ENCODE measurements at places on chromosomes 16 and 17. TPM values are rescaled to one million over a fixed set of nuclear protein-coding genes. Genes with fewer than 3 reads are reported as not detected.
A peak's percentile ranks its signal among the peaks of the same experiment; 100 is the strongest.

GRCh38 chr17:16929757-16930520 is 42.0 kb downstream of the TNFRSF13B start:
- H3K27ac ChIP-seq = no peak overlapping the region
- H3K4me1 ChIP-seq = no peaks in the 10 kb centered on the region
- H3K27me3 ChIP-seq = no peaks in the 10 kb centered on the region
- peak; percentile 19 for DNase-seq
- no peak overlapping the region for H3K4me3 ChIP-seq

DNA sequence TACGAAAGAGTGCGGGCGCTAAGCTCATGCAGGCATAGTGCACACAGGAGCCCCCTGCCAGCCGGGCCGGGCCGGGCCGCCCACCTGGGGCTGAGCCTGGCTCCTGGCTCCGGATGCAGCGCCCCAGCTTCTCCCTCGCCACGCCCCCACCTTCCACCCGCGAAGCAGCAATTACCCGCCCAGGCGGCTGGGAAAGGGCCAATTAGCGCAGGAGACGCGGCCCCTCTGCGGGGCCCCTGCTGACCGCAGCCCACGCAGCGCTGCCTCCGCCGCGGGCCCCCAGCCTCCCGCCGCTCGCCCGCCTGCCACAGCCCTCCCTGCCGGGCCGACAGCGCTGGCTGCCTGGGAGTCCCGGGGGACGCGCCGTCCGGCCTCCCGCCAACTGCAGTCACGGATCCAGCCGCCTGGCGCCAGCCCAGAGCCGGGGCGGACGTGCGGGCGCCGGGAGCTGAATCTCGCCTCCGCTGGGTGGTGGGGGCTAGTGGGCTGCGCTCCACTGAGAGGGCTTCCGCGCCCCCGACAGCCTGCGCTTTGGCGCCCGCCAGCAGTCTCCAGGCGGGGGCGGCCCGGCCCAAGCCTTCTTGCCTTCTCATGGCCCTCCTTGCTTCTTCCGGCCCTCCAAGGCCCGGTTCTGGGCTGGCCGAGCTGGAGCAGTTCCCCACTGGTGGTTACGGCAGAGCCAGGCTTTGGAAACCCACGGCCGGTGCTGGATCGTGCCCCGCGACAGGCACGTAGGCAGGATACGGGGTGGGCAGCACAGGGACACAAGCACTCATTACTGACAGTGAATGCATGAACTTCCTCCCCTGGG is 14.9 kb upstream of the CBFB start:
- peaks cover 6% of the 10 kb centered on the region for H3K27me3 ChIP-seq
- H3K27ac ChIP-seq = peak overlapping the region; percentile 50
- H3K4me3 ChIP-seq = peak overlapping the region; percentile 59

- H3K27ac ChIP-seq = peak overlapping the region; percentile 73
- peaks cover 10% of the 10 kb centered on the region for H3K4me1 ChIP-seq
- H3K27me3 ChIP-seq = no peaks in the 10 kb centered on the region
- no peaks in the 10 kb centered on the region for H3K36me3 ChIP-seq
Observed at GRCh38 chr17:15462976-15463772, 4.2 kb downstream of the CDRT4 start.

Gene MYH1
- total RNA-seq = 0.10 TPM

DNA sequence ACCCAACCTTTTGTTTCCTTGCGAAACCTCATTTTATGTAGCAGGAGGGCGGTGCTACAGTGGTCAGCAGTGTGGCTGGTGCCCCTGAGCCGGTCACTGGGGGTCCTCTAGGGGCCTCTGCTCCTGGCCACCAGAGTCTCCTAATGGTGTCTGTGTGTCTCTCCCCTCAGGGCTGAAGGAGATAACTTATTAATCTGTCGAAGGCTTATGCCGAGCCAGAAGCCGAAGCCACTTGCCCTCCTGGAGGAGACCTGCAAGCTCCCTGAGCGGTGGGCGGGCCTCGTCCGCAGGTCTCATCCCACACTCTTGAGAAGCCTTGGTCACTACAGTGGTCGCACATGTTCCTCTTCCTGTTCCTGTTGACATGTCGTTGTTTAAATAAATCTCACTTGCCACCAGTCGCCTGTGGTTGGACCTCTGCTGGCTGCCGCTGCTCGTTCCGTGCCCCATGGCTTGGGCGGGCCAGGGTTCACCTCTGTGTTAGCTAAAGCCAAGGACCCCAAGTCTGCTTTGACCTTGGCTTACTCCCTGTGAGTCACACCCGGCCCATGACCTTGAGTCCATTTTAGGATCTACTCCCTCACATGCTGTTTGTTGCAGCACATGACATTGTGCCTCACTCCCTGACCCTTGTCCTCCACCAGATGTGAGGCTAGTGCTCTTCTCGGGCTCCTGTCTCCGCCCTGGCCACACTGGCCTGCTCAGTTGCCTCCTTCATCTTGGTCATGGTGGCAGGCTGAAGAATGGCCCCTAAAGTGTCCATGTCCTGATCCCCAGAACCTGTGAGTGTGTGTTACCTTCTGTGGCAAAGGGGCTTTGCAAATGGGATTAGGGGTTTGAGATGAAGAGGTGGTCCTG is 38.7 kb upstream of the AQP8 start:
- no peak overlapping the region for H3K27ac ChIP-seq
- DNase-seq = peak; percentile 64
- H3K4me3 ChIP-seq = no peak overlapping the region
- no peaks in the 10 kb centered on the region for H3K4me1 ChIP-seq
- H3K36me3 ChIP-seq = no peaks in the 10 kb centered on the region

DNA sequence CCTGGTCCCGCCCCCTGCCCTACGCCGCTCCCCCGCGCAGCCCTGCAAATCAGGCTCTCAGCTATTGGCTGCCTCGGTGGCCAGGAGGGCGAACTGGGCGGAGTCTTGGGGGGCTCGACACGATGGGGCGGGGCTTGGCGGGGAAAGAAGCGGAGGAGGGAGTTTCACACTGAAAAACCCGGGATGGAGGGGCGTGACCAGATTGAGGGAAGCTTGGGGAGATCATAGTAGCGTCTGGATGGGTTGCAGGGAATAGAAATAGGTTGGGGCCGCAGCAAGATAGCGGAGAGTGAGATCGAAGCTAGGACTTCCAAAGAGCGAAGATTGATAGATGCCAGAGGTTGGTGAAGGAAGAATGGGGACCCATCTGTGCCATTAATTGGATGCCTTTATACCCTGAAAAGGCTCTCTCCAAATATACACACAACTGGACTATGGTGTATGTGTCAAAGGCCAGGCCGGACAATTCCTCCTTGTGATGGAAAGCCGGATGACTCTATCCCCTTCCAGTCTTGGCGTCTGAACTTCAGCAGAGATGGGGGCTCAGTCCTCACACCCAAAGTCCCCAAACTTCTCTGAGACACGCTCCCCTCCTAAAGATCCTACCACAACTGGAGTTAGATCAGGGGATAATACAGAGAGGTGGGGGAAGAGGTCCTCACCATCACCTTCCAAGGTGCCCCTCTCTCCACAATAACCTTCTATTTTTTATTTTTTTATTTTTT is 376 bp upstream of the STAC2 start:
- H3K27me3 ChIP-seq = no peaks in the 10 kb centered on the region
- peak overlapping the region; percentile 49 for H3K4me3 ChIP-seq
- DNase-seq = no peak
- no peak overlapping the region for H3K27ac ChIP-seq
- no peaks in the 10 kb centered on the region for H3K36me3 ChIP-seq
- H3K4me1 ChIP-seq = peaks cover 23% of the 10 kb centered on the region

GRCh38 chr17:6912110-6913051 is 80.9 kb upstream of the TEKT1 start:
- no peak overlapping the region for H3K4me3 ChIP-seq
- peaks cover 10% of the 10 kb centered on the region for H3K4me1 ChIP-seq

GRCh38 chr17:6862825-6863224 is 31.3 kb upstream of the TEKT1 start:
- no peaks in the 10 kb centered on the region for H3K27me3 ChIP-seq
- no peak overlapping the region for H3K4me3 ChIP-seq
- H3K27ac ChIP-seq = no peak overlapping the region
- H3K4me1 ChIP-seq = no peaks in the 10 kb centered on the region
- no peak for DNase-seq
- H3K36me3 ChIP-seq = no peaks in the 10 kb centered on the region

DNA sequence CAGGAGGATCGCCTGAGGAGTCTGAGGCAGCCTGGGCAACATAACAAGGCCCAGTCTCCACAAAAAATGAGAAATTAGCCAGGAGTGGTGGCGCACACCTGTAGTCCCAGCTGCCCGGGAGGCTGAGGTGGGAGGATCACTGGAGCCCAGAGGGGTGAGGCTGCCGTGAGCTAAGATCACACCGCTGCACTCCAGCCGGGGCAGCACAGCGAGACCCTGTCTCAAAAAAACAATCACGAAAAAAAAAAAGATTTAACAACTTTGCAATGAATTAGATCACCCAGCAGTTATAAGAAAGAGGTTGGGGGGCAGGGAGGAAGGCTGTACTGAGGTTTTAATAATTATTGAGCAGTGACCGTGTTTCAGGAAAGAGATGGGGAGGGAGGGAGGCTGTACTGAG is 49.4 kb downstream of the RPH3AL start:
- no peaks in the 10 kb centered on the region for H3K27me3 ChIP-seq
- no peaks in the 10 kb centered on the region for H3K4me1 ChIP-seq
- H3K36me3 ChIP-seq = peaks cover 7% of the 10 kb centered on the region
- H3K4me3 ChIP-seq = no peak overlapping the region
- DNase-seq = no peak

DNA sequence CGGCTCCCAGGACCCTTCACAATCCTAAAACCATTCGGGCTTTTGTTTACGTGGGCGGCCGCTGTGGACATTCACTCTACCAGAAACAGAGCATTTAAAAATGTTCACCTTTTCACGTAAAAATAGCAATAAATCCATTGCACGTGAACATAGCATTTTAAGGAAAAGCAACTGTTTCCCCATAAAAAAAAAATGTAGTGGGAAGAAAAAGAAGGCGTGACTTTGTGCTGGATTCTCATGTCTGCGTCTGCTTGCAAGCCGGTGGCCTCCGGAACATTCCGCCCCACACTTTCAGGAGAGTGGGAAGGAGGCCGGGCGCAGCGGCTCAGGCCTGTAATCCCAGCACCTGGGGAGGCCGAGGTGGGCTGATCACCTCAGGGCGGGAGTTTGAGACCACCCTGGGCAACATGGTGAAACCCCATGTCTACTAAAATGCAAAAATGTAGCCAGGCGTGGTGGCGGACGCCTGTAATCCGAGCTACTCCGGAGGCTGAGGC is 13.4 kb upstream of the GNG13 start:
- H3K4me3 ChIP-seq = no peak overlapping the region
- peaks cover 27% of the 10 kb centered on the region for H3K27me3 ChIP-seq

DNA sequence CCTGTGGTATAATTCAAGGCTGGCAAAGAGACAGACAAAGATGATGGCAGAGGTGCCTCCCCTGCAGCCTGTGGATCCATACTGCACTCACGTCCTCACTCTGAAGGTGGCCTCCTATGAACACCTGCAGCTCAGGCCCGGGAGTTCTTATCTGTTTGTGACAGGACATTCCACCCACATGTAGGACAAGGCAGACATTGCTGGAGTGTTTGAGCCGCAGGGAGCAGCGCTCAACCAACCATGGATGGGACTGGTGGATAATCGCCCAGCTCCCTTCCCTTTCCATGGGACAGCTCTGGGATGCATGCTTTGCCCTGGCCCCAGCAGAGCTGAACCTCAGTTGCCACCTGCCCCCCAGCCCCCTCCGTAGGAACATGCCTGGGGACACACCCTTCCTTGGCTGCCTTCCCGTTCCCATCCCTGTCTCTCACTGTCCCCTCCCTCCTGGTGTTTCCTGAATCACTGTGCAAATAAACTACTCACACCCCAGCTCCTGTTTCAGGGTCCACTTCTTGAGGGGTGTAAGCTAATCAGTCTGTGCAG is 22.2 kb downstream of the ITPRIPL2 start:
- no peaks in the 10 kb centered on the region for H3K36me3 ChIP-seq
- peak overlapping the region; percentile 1 for H3K27ac ChIP-seq
- DNase-seq = no peak
- H3K27me3 ChIP-seq = no peaks in the 10 kb centered on the region
- H3K4me3 ChIP-seq = no peak overlapping the region
